ENCODE measurements at places on chromosomes 2 and 18. TPM values are rescaled to one million over a fixed set of nuclear protein-coding genes. Genes with fewer than 3 reads are reported as not detected.

The ALPG gene
- not detected for total RNA-seq

The CDH19 gene
- total RNA-seq: not detected

The TMEM247 gene
- total RNA-seq: not detected

The WDFY1 gene
- 55.6 TPM for total RNA-seq

The CROCC2 gene
- not detected for total RNA-seq

The MAP3K20 gene
- 20.6 TPM for total RNA-seq

The HJURP gene
- 50.8 TPM for total RNA-seq

The BMP10 gene
- 0.27 TPM for total RNA-seq

The C2orf15 gene
- total RNA-seq: 0.20 TPM

The RGPD3 gene
- total RNA-seq: 0.32 TPM

The TBR1 gene
- total RNA-seq: 0.05 TPM

The DHX57 gene
- total RNA-seq: 17.7 TPM

The GAL3ST2 gene
- total RNA-seq: not detected

The MC5R gene
- 0.15 TPM for total RNA-seq

The SCN2A gene
- total RNA-seq: not detected

The IL1F10 gene
- total RNA-seq: not detected

The ADRA2B gene
- 0.07 TPM for total RNA-seq

The DAPL1 gene
- total RNA-seq: not detected

The SCYGR3 gene
- total RNA-seq: not detected

The SOX11 gene
- total RNA-seq: not detected

The UGT1A5 gene
- not detected for total RNA-seq
